ENCODE measurements at places on chromosomes 7 and 10. TPM values are rescaled to one million over a fixed set of nuclear protein-coding genes. Genes with fewer than 3 reads are reported as not detected.

GRCh38 chr10:34761453-34761852 lies 53.6 kb downstream of the PARD3 start:
- peaks cover 5% of the 10 kb centered on the region for H3K4me1 ChIP-seq
- DNase-seq: no peak
- H3K27ac ChIP-seq: no peak overlapping the region
- H3K36me3 ChIP-seq: no peaks in the 10 kb centered on the region
- H3K27me3 ChIP-seq: peaks cover 5% of the 10 kb centered on the region
- H3K4me3 ChIP-seq: no peak overlapping the region

Gene TCAF2
- 20.9 TPM for total RNA-seq

- DNase-seq: no peak
- H3K27ac ChIP-seq: no peak overlapping the region
- H3K36me3 ChIP-seq: no peaks in the 10 kb centered on the region
- H3K27me3 ChIP-seq: peaks cover 2% of the 10 kb centered on the region
Measured at GRCh38 chr10:59968705-59969104, 62.3 kb upstream of the CCDC6 start.

DNA sequence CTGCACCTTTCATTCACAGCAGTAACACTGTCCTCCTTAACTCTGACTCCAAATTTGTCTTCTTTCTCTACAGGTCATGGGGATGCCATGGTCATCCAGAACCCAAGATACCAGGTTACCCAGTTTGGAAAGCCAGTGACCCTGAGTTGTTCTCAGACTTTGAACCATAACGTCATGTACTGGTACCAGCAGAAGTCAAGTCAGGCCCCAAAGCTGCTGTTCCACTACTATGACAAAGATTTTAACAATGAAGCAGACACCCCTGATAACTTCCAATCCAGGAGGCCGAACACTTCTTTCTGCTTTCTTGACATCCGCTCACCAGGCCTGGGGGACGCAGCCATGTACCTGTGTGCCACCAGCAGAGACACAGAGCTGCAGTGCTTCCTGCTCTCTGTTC lies 156.2 kb upstream of the PRSS1 start:
- H3K4me3 ChIP-seq: no peak overlapping the region
- no peak overlapping the region for H3K27ac ChIP-seq
- DNase-seq: no peak
- no peaks in the 10 kb centered on the region for H3K4me1 ChIP-seq
- H3K36me3 ChIP-seq: no peaks in the 10 kb centered on the region
- H3K27me3 ChIP-seq: peaks cover 3% of the 10 kb centered on the region

DNA sequence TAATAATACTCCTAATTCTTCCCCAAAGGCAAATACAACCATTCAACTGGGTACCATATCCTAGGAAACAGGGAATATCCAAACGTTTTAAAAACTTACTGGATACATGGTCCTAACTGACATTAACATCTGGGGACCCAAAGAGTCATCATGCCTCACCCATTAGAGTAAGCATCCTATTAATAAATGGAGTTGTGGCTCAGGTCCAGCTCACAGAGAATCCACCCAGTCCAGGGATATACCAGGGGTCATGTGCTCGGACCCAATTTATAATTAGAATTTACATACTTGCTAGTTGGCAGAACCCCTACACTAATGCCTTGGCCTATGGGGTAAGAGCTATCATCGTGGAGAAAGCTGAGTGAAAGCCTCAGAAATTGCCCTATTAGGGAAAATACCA lies 670.0 kb downstream of the XPNPEP1 start:
- no peaks in the 10 kb centered on the region for H3K4me1 ChIP-seq
- H3K27ac ChIP-seq: no peak overlapping the region
- no peak overlapping the region for H3K4me3 ChIP-seq
- H3K27me3 ChIP-seq: no peaks in the 10 kb centered on the region

GRCh38 chr10:101357958-101358357 lies 4.0 kb downstream of the BTRC start:
- H3K27me3 ChIP-seq: no peaks in the 10 kb centered on the region
- H3K4me1 ChIP-seq: peaks cover 14% of the 10 kb centered on the region
- H3K36me3 ChIP-seq: peaks cover 8% of the 10 kb centered on the region
- H3K27ac ChIP-seq: no peak overlapping the region
- H3K4me3 ChIP-seq: no peak overlapping the region

Measured in activated naive CD8-positive, alpha-beta T cell treated with anti-CD3 and anti-CD28 coated beads, Interleukin-2, amount 10 ng/mL, durations not matched to agents 7 days and 5 days (primary cell).